ENCODE measurements at places on chromosomes 12 and 14.

DNA sequence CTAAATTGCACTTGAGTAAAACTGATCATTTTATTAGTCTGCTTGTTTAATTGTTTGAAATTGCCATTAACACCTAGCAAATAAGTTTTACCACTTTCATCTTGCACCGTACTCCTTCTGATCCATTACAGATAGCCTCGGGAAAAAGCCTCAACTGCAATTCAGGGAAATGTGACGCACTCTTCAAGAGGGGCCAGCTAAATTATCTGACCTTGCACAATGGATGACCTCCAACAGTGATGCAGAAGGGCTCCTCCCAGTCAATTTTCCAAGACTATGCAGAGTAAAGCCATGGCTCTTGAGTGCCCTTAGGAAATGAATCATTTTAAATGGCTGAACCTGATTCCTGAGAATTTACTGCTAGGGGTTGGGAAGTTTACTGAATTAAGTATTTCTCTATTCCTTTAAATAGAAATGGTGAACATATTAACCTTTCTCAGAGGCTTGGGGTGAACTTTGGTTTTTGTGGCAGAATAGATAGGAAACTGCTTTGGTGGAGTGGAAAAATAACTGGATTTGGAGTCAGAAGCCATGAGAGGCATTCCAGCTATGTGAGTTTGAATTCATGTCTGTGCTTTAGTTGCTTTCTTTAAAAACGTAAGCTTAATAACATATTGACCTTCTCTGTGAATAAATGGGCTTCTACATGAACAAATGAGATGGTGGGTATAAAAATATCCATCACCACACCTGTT lies 64.8 kb upstream of the OVCH1 start:
- DNase-seq: no peak

GRCh38 chr12:18898470-18898869 lies 160.6 kb downstream of the CAPZA3 start:
- no peak for DNase-seq

DNA sequence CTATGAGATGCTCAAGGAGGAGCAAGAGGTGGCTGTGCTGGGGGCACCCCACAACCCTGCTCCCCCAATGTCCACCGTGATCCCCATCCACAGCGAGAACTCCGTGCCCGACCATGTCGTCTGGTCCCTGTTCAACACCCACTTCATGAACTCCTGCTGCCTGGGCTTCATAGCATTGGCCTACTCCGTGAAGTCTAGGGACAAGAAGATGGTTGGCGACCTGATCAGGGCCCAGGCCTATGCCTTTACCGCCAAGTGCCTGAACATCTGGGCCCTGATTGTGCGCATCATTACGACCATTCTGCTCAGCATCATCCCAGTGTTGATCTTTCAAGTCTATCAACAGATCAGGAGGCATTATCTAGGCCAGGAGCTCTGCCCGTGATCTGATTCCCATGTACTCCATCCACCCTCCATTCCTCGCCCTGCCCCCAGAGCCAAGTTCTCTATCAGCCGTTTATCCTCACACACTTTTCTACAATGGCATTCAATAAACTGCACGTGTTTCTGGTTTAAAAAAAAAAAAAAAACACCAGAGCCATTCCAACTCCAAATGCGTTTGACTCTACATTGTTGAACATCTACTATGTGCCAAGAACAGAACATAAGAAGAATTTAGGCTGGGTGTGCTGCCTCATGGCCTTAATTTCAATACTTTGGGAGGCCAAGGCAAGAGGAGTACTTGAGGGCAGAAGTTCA lies 17.5 kb downstream of the ATXN2 start:
- no peak for DNase-seq

- no peak for DNase-seq
Observed at GRCh38 chr14:101008631-101009336, 105.3 kb upstream of the RTL1 start.

DNA sequence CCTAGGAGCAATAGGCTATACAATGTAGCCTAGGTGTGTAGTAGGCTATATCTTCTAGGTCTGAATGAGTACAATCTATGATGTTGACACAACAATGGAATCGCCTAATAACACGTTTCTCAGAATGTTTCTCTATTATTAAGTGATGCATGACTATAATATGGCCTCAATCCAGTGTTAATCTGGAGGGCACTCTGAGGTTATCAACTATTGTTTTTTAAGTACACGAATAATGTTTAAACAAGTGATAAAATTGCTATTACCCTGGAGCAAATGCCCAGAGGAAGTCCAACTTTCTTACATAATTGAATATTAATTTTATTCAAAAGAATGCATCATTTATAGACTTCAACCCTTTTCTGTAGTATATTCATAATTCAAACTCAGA lies 16.4 kb upstream of the CNIH1 start:
- no peak for DNase-seq

DNA sequence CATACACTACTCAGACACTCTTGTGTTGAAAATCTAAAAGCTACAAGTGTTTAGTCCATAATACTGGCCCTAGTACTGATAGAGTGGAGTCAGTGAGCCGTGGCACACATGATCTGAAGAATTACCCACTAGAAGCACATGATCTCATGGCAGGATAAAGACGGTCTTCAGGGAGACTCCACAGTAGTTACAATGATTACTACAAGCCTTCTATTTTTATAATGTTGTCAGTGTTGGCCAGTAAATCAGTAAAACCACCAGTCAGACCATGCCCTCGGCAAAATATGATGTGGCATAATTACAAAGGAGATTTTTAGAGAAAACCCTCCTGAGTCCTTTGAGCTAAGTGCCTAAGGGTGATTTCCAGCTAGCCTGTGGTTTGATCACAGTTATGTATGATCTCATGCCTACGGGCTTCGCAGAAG lies 114.9 kb downstream of the PDZRN4 start:
- DNase-seq: no peak

DNA sequence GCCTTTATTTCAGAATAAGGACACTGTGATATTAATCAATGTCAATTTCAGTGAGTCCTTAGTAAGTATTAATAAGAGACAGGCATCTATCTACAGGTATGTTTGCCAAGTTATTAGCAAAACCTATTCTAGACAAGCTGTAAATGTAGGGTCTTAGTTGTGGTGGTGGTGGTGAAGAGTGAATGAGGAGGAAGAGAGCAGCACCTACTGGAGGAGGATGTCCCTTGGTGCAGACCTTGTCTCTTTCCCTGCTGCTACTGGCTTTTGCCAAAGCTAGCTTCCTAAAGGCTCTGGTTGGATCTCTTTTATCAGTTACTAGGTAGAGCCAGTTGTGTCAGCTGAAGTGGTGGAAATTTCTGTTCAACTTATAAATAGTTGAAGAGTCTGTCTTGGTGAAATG lies 304.8 kb upstream of the ATP2B1 start:
- no peak for DNase-seq

DNA sequence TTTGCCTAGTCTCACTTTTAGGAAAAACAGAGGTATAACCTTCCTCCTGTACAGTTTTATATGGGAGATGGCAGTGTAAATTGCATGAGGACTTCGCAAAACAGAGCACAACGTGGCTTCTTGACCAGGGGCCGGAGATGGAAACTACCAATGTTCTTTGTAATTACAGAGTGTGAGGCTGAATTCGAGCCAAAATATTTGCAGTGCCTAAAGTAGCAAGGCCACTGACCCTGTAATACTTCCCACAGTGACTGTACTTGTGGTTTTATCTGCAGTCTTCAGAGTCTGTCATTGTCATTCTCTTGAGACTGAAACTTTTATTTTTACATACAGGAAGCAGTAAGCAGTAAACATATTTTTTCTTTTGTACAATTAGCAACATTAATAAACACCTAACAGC lies 98.9 kb downstream of the RERG start:
- no peak for DNase-seq

DNA sequence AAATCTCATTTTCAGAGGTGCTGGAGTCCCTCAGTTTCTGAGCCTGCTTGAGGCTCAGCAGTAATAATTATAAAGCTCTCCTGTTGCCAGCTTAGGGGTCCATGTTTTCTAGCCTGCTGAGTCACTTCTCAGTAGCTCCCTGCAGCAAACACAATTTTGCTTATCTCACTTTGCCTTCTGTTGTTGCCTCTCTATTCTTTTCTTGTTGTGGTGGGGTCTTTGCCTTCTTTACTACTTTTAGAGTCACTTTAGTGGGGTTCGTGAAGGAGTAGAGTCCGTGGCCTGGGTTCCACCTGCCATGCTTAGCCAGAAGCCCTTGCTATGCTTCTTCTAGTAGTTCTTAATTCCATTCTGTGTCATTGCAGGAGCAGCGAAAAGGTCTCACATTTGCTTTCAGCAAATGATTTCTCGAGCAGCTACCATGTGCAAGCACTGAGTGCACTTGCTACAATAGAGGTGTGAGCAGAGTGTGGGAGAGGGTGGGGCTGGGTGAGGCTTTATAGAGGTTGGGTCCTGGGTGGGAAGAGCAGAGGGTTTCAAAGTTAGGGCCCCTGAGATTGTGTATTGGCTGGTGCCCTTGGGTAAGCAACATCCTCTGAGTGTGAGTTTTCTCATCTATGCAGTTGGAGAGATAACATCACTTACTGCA lies 114.3 kb downstream of the ADCK1 start:
- no peak for DNase-seq

DNA sequence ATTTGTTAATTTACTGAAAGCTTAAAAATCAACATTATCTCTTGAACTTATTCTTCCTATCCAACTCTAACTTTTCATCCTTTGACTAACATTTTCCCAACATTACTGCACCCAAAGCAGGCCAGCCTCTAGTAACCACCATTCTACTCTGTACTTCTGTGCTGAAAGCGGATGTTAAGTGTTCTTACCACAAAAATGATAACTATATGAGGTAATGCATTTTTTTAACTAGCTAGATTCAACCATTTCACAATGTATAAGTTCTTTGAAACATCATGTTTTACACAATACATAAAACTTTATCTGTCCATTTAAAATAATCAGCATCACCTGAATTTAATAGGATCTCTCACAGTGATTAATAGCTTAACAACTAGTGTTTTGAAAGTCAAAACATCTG lies 468.5 kb upstream of the MGAT4C start:
- no peak for DNase-seq

DNA sequence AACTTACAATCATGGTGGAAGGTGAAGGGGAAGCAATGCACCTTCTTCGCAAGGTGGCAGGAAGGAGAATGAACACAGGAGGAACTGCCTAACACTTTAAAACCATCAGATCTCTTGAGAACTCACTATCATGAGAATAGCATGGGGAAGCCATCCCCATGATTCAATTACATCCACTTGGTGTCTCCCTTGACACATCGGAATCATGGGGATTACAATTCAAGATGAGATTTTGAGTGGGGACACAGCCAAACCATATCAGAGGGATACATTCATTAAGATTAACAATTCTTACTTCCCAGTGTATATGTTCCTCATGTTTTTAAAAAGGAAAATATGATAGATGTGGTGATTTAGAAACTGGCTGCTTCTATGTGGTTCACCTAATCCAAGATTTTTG lies 117.9 kb downstream of the PDE3A start:
- DNase-seq: no peak

DNA sequence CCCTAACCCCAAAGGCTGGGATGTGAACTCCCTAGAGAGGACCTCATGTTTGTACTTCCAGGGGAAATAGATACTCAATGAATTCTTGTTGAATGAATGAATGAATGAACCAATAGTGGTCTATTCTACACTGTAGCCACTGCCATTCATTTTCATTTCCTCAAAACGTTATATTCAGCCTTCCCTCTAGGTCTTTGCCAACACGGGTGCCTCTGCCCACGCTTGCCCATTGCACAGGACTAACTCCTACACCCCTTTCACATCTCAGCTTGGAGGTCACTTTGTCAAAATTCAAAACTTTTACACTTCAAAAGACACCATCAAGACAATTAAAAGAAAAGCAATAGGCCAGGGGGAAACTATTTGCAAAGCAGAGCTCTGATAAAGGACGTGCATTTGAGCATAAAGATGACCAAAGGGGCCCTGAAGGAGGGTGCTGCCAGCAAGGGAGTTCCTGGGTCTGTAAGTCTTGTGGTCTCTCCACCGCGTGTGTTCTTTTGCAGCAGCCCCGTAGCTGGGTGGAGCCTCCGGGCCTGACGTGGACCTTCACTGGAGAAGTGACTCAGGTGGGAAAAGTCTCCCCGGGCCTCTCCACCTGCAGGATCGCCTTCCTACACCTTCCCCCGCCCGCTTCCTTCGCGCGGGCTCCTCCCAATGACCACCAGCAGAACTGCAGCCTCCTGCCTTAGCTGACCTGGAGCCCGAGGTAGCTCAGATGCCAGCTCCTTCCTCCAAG lies 31.5 kb downstream of the TMEM63C start:
- DNase-seq: peak; percentile 47

All from activated T-cell treated with anti-CD3 and anti-CD28 coated beads, Interleukin-2, amount 50 U/mL, for 24 hours (primary cell).